ENCODE measurements at places on chromosomes 7 and 10.
A peak's percentile ranks its signal among the peaks of the same experiment; 100 is the strongest.

DNA sequence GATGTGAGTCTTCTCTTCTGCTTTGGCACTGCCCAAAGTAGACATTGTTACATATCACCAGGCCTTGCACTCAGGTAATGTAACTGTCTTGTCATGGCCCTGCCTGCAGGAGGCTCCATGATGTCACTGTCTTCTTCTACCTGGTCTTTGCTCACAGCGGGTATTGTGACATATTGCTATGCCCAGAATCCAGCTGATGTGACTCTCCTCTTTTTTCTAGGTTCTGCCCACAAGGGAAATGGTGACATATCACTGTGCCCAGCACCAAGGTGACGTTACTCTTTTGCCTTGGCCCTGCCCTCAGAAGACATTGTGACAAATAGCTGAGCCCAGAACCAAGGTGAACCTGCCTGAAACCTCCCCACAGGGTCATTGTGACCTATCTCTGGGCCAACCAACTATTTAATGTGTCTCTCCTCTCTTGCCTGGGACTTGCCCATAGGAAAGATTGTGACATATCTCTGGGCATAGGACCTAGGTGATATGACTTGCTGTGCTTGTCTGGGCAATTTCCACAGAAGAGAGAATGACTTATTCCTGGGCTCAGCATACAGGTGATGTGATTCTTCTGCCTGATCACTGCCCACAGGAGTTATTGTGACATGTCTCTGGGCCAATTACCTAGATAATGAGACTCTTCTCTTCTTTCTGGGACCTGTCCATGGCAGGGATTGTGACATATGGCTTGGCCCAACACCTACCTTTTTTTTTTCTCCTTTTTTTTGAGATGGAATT, 26.5 kb upstream of the ZNF107 start:
- DNase-seq: no peak

GRCh38 chr7:84042110-84042539, 152.5 kb downstream of the SEMA3A start:
- no peak for DNase-seq

- no peak for DNase-seq
Observed at GRCh38 chr10:3310016-3310784, 137.6 kb upstream of the PITRM1 start.

GRCh38 chr10:93615576-93616235, 3.4 kb downstream of the PDE6C start:
- DNase-seq: peak; percentile 72

GRCh38 chr10:3140280-3140679, 32.3 kb downstream of the PITRM1 start:
- no peak for DNase-seq

- DNase-seq: peak; percentile 69
Observed at GRCh38 chr10:103659674-103660363, 166.3 kb downstream of the NEURL1 start.

GRCh38 chr10:29479081-29479925, 155.5 kb downstream of the SVIL start:
- no peak for DNase-seq

DNA sequence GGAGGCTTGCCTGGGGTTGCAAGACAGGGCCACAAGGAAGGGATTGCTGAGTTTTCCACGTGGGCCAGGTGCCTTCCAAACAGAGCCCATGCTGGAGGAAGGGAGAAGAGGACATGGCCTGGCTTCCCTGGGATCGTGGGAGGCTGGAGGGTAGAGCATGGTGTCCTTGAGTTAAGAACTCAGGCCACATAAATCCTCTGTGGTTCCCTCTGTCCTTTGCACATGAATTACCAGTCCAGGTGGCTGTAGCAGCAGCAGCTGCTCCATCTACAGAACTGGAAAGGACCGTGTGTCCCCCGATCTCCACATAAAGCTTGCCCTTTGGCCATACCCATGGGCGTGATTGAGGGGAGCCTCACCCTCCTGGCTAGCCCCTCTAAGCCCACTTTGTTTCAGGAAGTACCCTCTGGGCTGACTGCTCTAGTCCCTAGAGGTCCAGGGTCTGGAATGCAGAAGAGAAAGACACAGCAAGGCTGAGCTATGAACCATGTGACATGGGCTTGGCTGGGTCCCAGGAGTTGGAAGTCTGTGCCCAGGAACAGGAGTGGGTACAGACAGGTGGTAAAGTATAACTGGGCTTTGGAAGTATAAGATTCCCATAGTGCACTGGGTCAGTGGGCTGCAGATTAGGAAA, 84.9 kb downstream of the C10orf105 start:
- no peak for DNase-seq

GRCh38 chr10:30970760-30971460, 60.8 kb downstream of the ZNF438 start:
- no peak for DNase-seq

- no peak for DNase-seq
Observed at GRCh38 chr10:73368238-73368637, 9.6 kb upstream of the CFAP70 start.

DNA sequence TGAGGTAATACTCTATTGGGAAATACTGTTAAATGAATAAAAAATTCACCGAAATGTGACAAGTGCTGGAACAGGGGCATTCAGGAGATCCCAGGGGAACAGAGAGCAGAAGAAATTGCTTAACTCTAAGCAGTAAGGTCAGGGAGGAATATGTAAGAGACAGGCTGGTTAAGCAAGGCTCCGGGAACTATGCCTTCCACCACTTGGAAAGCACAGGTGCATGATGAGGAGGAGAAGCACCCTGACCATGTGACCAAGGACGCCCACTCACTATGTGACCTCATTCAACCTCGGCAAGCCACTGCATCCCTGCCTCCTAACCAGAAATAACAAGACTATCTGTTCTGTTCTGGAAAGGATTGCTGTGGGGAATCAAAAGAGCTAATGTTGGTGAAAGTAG, 218.4 kb downstream of the ELMO1 start:
- DNase-seq: peak; percentile 17

GRCh38 chr7:153521370-153521769, 530.8 kb upstream of the DPP6 start:
- DNase-seq: no peak

GRCh38 chr10:109650228-109650627, 273.1 kb downstream of the XPNPEP1 start:
- no peak for DNase-seq

DNA sequence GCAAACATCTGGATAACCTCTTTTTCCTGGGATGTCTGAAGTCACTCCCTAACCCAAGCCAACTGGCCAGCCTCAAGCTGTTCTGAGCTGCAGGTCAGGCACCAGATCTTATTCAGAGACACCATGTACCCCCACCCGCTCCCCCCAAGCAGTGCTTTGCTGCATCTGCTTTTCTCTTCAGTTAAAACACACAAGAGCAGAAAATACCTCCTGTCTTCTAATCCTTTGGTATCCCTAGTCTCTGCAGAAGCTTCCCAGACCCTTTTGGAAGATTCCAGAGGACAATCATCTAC, 3.0 kb downstream of the ZNF488 start:
- no peak for DNase-seq

DNA sequence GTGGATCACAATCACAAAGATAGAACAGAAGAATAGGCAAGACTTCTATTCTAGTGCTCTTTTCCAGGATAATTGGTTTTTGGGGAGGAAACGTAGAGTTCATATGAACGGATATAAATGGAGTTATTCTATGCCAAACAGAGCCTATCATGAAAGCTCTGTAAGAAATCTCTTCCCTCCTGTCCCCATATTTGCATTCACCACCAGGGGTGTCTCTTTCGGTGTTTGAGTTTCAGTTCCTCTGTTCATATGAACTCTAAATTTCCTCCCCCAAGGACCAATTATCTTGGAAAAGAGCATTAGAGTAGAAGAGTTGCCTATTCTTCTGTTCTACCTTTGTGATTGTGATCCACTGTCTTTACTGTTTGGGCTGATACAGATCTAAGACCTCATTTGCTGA, 48.3 kb upstream of the CDC14C start:
- peak; percentile 18 for DNase-seq

GRCh38 chr7:43591558-43592180, 8.8 kb downstream of the STK17A start:
- DNase-seq: no peak

GRCh38 chr10:33837736-33838135, 503.3 kb upstream of the NRP1 start:
- DNase-seq: no peak

DNA sequence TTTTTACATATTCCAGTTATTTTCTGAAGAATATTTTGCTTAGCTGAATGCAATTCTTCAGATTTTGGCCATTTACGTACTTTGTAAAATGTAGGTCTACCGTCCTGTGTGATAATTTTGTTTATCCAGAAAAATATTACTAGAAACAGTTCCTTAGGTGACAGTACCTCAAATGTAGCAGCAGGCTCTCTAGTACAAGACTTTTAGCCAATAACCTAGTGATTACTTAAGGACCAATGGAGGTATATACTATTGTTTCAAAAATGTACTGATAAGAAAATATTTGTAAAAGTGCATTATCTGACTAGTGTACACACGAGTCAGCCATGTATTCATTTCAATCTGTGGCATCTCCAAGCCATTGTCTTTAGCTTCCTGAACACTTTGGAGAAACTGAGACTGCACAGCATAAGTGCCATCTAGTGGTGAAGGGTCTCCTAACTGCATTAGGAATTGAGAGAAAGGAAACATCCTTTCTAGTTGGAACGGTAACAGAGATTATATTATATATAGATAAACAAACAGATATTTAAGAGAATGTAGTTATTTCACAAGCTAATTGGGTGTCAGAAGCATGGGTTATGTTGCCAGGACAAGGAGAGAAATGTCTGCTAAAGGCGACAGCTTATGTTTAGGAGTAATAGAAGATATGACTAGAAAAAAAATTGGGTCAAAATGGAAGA, 23.7 kb downstream of the RTKN2 start:
- peak; percentile 73 for DNase-seq

- no peak for DNase-seq
Observed at GRCh38 chr7:84474436-84474835, 279.8 kb upstream of the SEMA3A start.

- no peak for DNase-seq
Observed at GRCh38 chr7:122790591-122790990, 87.9 kb upstream of the RNF148 start.

- no peak for DNase-seq
Observed at GRCh38 chr7:155009570-155010157, 6.7 kb upstream of the PAXIP1 start.

GRCh38 chr10:123621916-123622315, 44.2 kb upstream of the GPR26 start:
- DNase-seq: no peak

- no peak for DNase-seq
Observed at GRCh38 chr10:22319547-22319979, 1.3 kb upstream of the BMI1 start.

DNA sequence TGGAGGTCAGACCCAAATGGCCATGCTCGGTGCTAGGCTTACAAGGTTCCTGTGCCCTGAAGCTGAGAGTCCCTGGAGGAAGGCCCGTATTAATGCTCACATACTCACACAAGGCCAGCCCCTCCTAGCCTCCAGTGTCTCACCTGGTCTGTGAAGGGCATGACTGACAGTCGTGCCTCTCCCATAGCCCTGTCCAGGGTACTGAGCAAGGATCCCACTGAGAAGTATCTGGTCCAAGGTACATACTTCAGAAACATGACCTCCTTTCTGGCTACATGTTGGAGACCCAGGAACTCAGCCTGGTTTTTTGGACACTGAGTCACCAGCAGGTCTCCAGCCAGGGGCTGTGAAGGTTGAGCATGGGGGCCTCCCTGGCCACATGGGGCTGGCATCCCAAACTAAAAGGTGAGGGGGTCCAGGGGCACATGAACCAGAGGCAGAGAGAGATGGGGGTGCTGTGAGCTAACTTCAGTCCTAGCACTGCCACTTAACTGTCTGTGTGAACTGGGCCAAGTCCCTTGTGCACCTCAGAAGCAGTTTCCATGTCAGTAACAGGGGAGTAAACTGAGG, 17.6 kb upstream of the RASGEF1A start:
- no peak for DNase-seq
